ENCODE measurements at places on chromosomes 5 and 9.

DNA sequence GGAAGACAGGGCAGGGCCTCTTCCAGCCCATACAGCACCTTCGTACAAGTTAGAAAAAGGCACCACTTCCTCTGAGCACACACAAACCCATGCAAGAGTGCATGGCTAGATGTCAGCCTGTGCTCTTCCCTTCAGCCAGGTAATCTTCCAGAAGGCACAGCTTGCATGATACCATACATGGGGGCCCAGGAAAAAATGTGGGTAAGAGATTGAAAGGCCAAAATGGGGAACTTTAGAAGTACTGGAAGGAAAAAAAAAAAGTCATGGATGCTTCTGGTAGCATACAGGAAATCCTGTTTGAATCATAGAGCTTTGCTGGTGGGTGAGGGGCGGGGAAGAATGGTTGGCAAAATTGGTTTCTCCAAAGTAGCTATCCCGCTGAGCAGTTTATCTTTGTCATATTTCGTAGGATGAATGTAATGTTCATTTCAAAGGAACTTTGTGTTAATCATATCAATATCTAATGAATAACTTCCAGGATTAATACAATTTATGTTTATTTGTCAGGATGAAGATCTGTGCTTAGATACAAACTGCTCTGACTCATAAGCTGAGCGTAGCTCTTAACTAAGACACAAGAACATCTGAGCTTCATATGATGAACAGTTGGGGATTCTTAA is 78.2 kb upstream of the MAP3K1 start:
- DNase-seq, result no peak

- DNase-seq, result no peak
Observed at GRCh38 chr9:33249087-33249658, 9.2 kb downstream of the SPINK4 start.

DNA sequence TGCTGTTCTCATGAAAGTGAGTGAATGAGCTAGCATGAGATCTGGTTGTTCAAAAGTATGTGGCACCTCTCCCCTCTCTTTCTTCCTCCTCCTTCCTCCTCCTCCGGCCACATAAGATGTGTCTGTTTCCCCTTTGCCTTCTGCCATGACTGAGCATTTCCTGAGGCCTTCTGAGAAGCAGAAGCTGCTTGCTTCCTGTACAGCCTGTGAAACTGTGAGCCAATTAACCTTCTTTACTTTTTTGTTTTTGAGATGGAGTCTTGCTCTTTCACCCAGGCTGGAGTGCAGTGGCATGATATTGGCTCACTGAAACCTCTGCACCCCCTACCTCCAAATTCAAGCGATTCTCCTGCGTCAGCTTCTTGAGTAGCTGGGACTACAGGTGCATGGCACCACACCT is 6.1 kb downstream of the S100Z start:
- DNase-seq, result no peak

DNA sequence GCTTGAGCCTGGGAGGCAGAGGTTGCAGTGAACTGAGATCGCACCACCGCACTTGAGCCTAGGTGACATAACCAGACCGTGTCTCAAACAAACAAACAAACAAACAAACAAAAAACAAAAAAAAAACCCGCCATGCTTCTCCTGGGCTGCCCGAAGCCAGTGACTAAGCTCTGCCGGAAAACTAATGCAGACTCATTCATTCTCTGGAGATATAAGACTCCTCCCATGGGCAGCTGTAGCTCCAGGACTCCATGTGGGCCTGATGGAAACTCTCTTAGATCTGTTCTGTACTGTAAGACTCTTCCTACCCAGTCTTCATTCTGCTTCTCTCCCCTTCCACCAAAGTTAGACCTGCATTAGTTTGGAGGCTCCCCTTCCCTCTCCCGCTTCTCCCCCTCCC is 11.1 kb downstream of the GLDC start:
- no peak for DNase-seq

DNA sequence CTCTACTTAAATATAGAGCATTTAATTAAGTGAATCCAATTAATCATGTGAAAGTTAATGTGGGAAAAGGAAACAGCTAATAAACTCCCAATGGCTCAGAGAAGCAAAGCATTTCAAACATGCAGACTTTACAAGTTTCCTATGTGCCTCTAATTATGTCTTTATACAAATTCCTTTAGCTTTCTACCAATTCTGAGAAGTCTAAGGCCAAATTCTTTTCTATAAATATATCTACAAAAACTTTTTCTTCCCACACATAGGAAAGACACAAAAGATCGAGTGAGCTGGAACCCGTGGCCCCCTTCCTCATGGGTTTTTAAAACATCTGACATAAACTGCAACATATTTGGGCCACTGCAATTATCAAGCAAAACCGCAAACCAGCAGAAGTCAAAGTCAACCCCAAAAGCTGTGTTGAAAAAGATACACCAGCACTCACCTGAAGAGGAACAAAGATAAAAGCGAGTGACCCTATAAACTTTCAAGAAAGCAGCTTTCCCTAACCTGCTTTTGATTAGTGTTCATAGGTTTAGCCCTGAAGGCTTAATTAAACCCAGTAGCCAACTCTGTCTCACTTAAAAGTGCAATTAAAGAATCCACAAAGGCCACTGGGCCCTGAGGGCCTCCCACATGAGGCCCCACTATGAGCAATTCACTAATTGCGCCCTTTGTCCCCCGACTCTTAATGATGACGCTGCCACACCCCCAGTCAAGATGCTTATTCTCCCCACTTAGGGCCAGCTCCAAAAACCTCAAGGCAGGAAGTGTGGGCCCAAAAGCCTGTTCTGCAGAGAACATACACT is 12.1 kb downstream of the SEMA5A start:
- DNase-seq, result no peak

DNA sequence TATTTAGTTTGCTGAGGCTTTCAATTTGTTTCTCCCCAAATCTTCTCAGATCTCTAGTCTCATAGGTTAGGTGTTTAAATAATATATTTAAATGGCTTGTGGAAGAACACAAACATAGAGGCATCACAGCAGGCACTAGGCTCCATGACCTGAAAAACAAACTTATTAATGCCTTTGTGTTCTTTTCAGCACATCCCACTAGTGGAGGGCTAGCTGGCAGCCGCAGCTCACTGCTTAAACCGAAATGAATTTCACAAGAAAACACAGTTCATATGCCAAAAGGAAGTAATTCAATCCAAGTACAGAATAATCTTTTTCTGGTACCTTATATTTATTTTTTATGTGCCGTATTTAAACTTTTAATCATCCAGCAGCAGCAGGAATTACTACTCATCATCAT is 382.5 kb downstream of the PLK2 start:
- no peak for DNase-seq

GRCh38 chr9:126436545-126437267 is 110.1 kb downstream of the MVB12B start:
- DNase-seq, result no peak

DNA sequence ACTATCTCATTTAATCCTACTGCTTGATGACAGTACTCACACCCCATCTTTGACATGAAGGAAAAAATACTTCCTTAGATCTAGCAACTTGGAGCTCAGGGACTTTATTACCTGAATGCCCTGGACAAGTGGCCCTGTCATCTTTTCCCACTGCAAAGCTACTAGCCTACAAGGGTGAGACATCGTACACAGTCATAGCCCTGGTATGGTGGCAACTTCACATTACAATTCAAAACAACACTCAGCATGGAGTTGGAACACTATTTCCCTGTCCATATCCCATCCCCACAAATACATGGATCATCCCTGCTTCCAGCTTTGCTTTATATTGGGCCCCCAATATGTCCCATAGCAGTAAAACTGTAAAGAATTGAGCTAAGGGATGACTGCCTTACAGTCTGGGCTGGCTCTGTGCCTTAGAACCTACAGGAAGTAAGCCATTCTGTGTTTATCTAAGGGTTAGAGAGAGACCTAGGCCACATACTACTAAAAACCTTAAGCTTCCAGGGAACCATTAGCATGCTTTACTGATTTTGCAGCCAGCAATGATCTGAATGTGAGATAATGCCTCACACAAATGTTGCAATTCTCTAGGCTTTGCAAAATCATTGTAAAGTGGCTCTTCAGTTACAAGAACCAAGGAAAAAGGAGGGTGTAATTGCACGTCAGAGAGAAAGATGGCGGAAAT is 55.9 kb downstream of the OTULIN start:
- DNase-seq, result no peak

- DNase-seq, result no peak
Observed at GRCh38 chr5:32083981-32084430, 90.1 kb downstream of the GOLPH3 start.

- DNase-seq, result no peak
Observed at GRCh38 chr9:96136992-96137670, 164.8 kb downstream of the HSD17B3 start.

- no peak for DNase-seq
Observed at GRCh38 chr5:142685418-142686209, at the start of gene FGF1. FGF1 (minus strand) TSS chr5:142686090; CDS start chr5:142614127, 71,963 bp downstream.

DNA sequence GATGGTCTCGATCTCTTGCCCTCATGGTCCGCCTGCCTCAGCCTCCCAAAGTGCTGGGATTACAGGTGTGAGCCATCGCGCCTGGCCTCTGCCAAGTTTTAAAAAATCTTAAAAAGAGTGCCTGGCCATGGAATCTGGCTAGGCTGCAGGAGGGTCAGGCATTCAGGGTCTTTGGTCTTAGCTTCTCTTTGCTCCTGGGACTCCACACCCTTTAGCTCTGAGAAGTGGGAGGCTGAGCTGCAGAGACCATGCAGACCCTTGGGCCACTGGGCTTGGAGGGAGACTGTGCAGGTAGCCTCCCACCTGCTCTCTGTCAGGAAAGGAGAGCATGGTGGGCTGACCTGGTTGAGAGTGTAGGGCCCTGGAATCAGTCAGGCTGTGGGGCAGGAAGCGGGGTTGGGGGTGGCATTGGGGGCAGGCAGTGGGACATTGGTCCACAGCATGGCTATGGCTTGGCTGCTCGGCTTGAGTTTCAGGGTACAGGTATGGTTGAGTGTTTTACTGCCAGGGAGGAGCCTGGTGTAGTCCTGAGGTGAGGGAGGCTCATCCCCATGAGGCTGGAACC is 20.8 kb downstream of the PHF2 start:
- DNase-seq, result no peak

DNA sequence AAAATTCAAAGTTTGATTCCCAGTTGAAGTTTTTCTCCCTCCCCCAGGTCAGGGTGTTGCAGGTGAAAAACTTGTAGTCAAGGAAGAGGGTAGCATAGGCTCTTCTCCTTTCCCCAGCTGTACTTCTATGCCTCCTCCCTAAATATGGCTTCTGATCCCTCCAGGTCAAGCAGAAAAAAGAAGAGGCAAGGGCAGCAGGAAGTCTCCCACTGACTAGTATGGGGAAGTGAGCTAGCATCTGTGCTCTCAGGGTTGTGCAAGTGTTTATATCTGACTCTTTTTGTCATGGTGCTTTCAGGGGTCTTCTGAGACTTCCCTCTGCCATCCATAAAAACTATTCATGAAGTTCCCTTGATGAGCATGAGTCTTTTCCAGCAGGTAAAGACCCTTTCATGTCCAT is 76.0 kb downstream of the ATPSCKMT start:
- no peak for DNase-seq

- no peak for DNase-seq
Observed at GRCh38 chr5:129413570-129413969, 46.5 kb upstream of the ADAMTS19 start.

GRCh38 chr5:81482595-81482994 is 88.7 kb upstream of the ACOT12 start:
- DNase-seq, result no peak

DNA sequence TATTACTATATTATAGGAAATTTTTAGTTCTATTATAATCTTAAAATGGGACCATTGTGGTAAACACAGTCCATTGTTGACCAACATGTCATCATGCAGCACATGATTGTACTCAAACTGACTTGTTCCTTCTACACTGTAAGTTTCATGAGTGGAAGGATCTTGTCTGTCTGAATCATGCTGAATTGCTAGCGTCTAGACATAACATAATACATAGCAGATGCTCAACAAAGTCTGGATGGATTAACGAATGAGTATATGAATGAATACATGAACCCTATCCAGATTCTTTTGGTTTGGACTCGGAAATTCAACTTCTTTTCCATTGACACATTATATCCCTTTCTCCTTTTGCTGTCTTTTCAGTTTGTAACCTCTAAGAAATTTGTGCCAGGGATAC is 429.2 kb upstream of the SGCD start:
- DNase-seq, result no peak

- DNase-seq, result no peak
Observed at GRCh38 chr9:130234340-130235260, 31.0 kb upstream of the HMCN2 start.

- DNase-seq, result no peak
Observed at GRCh38 chr9:136823136-136824046, 15.6 kb downstream of the RABL6 start.

DNA sequence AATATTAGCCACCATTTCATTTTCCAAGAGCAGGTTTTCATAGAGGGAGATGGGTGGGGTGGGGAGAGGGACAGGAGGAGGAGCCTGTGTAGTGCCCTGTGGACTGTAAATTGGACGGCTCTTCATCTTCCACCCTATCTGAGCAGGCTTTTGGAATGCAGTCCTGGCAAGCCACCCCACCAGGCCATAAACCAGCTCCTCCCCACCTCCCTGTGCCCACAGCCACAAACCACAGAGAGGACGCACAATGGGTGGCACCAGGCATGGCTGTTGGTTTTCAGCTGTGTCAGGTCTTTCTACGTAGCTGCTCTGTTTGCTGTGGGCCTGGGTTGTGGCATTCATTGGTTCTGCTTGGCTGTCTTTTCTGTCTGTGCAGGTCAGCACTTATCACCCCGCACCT is 58.0 kb downstream of the PLAC8L1 start:
- DNase-seq, result no peak

GRCh38 chr9:96391021-96391765 is 7.7 kb upstream of the SLC35D2 start:
- no peak for DNase-seq

DNA sequence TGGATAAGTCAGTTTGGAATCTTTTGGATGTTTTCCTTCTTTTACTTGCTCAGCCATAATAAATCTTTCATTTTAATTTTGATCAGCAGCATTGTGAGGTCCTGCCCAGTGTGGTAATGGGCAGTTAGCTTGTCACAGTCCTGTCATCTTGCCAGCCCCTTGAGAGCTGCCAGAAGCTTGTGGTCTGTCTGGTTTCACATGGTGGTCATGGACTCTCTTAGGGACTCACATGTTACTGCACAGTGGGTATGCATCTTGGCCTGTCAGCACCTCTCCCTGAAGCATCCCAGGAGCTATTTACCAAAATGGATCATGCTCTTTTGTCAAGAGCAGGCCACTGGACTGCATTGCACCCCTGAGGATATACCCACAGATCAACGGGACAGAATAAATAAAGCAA is 60.3 kb downstream of the DAPK1 start:
- no peak for DNase-seq

DNA sequence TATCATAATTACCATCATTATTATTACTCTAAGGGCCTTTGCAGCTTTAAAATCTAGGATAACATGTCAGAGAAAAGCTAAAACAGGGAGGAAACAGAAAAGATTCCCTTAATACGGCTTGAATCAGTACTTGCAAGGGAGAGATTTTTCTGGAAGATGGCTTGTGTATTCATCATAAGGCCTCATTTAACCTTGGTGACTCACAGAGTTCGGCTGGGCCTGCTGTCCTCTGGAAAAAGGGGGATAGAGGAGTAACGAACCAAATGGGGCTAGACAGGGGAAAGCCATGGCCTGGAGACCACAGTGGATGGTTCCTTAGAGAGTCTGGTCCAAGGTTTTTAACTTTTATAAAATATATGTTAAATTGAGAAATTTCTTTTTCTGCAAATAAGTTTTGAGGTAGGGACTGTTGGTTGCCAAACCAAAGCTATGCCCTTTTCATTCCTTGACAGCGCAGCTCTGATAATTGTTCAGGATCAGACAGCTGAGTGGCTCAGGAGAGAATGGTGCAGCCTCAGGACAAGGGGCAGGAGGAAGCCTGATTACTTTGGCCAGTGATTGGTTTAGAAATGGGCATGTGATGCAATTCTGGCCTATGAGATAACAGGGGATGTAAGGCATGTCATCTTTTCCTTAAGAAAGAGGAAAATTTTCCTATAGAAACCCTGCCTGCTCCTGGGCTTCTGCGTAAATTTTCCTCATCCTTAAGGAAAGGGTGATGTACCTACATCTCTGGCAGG is 25.6 kb upstream of the GSN start:
- no peak for DNase-seq

Measured in HEK293T (cell line).